ENCODE measurements at places on chromosomes 1 and 21.
A peak's percentile ranks its signal among the peaks of the same experiment; 100 is the strongest.

DNA sequence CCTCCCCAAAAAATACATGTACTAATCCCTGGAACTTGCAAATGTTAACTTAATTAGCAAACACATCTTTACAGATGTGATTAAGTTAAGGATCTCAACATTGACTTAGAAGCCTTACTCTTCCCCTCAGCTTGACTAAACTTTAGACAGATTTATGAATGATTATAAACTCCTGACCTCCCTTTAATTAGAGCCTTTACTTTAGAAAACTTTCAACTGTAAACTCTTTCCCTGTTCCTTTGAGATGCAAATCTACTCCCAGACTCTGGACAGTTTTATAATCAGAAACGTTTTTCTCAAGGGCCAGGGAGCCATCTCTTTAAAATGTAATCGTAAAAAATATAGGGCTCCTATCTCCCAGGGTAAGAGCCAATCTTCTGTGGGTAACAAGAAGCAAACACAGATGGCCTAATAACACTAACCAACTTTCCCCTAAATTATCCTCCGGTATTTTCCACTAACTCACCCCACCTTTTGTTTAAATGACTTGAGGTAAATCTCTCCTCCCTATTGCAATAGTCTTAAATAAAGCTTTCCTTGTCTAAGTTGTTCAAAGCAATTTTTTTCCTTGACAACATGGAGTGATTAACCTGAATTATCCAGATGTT, 284.1 kb downstream of the BRINP3 start:
- no peak for DNase-seq

DNA sequence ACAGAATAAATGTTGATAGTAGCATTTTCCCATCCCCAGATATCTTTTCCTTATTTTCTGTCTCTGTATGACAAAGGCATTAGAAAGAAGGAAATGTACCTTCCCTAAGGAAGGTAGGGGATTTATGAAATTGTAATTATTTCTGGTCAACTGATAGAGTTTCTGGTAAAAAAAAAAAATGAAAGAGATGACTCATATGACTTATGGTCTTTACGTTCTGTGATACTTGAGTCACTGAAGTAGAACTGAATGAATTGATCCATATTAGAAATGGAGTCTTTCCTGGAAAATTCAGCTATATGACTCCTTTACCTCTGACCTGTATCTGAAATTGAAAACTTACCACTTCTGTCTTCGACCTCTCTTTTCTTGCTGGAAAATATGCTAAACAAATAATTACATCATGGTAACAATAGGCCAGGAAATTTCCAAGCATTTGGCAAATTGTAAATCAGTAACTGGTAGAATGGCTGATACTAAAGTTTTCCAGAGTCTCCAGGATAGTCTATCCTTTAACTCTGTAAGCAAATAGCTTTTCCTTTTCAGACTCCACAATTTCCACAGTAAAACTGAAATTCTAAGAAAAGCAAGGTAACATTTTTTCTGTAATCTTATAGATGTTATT, 364.3 kb upstream of the PTBP2 start:
- no peak for DNase-seq

- no peak for DNase-seq
Measured at GRCh38 chr1:87333692-87334347, 5.1 kb downstream of the LMO4 start.

DNA sequence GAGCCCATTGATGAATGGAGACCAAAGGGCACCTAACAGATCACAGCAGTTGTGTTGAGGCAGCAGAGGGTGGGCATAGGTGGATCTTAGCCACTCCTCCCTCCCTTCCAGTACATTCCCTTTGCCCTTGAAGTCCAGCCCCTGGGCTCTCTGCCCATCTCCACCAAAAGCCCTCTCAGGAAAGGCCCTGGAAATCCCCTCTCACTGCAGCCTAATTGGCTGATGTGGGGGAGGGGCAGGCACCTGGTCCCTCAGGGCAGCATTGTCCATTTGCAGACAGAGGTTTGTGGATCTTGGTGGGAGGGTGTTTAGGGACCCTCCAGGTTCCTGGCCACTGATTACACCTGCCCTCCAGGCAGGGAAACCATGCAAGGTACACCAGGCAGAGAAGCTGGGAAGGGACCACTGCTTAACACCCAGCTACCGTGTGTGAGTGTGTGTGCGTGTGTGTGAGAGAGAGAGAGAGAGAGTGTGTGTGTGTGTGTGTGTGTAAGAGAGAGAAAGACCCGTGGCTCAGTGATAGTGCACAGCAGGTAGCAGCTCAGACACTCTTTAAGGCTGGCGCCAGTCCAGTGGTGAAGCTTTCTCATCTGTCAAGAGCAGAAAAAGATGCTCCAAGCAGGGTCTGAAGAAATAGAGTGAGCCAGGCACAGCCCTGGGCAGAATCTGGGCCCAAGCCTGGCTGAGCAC, 71.1 kb downstream of the MATN1 start:
- DNase-seq = no peak

- DNase-seq = no peak
Measured at GRCh38 chr1:66712839-66713238, 39.4 kb upstream of the DYNLT5 start.

DNA sequence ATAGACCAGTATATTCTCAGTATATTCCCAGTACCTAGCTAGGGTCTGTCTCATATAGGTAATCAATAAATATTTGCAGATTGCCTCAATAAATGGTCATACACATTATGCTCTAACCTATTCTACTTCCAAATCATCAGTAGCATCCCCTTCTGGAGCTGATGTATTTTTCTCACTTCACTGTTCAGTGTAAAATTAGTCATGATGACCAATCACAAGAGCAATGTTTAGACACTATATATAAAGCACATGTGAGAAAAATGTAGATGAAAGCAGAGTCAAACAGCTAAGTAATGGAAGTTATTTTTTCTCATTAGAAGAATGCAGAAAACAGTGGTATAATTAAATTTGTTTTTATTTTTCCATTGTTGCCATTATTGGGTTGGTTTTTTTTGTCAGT, 34.7 kb downstream of the EPRS1 start:
- no peak for DNase-seq

- no peak for DNase-seq
Measured at GRCh38 chr21:45959779-45960390, 21.7 kb upstream of the COL6A1 start.

DNA sequence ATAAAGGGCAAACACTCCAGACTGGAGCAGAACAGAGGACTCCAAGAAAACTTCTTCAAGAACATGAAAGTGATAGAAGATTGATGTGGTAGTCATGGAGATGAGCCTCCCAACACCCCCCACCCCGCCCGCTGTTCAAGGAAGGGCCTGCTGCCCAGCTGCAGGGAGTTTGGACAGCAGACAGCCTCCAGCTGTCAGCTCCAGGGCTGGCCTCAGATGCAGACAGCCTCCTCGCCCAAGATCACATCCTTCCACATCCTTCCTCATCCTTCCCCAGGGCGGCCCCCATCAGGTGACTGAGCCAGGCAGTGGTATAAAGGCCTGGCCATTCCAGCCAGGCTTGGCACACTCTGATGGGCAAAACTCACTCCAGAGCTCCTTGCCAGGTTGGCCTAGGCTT, 24.6 kb downstream of the HMGN2 start:
- DNase-seq = no peak

- no peak for DNase-seq
Measured at GRCh38 chr1:235391874-235392273, 24.6 kb downstream of the TBCE start.

- no peak for DNase-seq
Measured at GRCh38 chr1:183089025-183089639, 65.9 kb downstream of the LAMC1 start.

- no peak for DNase-seq
Measured at GRCh38 chr1:245209658-245210435, 55.1 kb downstream of the KIF26B start.

DNA sequence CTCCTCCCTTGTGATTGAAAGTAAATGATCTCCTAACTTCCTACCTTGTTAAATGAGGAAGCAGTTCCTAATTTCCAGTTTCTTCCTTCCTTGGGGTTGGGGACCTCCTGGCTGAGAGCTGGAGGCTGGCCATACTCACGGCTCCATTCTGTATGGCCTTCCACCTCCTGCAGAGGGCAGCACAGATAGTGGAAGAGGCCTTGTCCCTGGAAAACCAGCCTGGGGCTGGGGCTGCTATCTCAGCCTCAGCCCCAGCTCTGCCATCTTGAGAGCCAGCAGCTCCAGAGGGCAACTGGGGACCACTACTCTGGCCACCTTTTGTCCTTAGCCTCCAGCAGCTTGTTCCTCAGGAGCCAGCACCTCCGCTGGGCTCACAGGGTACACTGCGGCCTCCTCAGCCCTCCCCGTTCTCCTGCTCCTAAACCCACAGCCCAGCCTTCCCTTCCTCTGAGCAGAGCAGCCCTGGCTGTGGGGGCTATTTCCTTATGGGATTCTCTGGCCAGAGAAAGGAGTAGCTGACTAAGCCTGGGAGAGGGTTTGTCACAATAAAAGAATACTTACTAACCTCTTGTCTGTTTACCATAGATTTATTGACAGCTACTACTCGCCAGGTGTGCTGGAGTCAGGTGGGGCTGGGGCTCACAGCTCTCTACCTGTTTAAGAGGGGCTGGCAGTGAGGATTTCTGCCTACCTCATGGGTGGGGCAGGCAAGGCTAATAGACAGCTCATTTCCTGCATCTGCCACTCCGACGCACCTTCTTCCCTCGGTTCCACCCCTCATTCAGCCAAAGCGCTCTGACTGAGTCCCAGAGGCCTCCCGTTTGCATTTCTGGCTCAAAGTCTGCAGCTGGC, 6.3 kb downstream of the TMEM234 start:
- peak; percentile 69 for DNase-seq

GRCh38 chr1:65508051-65508450, 87.6 kb downstream of the LEPR start:
- no peak for DNase-seq

- DNase-seq = peak; percentile 91
Measured at GRCh38 chr1:16009030-16009460, 5.0 kb downstream of the SRARP start.

DNA sequence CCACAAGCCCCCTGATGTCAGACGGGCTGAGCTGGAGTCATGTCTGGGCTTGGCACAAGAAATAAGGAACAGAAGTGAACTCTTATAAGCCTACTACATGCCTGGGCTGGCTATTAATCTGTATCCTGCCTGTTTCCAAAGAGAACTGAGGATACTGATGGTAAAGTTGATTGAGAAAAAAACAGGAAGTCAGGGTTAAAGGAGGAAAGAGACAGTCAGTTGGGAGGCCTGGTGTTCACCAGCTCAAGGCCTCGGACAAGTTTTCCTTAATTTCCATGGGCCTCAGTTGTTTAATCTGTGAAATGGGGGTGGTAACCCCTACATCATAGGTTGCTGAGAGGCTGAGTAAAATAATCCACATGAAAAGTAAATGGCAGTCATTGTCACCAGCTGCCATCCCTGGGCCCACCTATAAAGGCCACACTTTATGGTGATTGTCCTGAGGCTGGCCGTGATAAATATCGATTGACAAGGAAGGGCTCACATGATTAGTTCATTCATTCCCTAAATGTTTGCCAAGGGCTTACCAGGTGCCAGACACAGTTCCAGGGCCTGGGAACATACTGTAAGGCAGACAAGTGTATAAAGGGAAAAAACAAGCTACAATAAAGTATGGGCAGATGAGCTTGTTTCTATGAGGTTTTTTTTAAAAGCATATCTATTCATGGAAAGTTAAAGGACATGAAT, 2.8 kb downstream of the ALDH4A1 start:
- no peak for DNase-seq

- DNase-seq = no peak
Measured at GRCh38 chr1:194104247-194104844, 917.9 kb upstream of the B3GALT2 start.

- DNase-seq = no peak
Measured at GRCh38 chr1:194044892-194045291, 858.5 kb upstream of the B3GALT2 start.

DNA sequence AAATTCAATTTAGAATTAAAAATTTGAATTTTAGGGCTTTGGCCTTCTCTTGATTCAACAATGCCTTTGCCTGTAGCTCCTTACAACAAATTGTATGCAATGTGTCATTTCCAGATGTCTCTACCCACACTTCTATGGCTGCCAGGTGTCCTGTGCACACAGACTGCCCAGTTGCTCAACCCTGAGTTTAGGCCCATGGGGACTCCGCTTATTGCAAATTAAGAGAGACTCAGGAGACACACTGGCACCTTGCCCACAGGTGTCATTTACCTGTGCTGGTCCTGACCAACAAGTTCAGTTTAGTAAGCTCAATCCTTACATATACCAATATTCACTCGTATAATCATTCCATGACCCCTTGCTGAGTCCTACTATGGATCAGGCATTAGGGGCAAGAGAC, 236.1 kb downstream of the OMA1 start:
- DNase-seq = no peak

DNA sequence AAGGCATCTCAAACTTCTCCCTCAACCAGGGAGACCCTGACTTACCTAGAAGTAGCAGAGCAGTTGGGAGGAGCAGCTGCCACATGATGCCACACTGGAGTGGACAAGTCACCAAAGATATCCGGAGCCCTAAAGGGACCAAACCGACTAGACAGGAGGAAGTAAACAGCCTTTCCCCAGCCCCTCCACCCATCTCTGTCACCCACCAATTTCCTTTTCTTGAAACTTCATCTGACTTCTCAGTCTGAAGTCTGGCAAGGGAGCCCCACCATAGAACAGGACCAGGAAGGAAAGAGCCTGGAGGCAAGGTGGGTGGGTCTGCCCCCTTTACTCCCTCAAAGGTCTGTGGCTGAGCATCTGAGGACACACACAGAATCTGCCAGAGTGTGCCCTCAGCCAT, at the start of gene FCGR3A:
Gene FCGR3A, minus strand, starts transcription at position 167 of the 400 bp plus-strand sequence. Its CDS starts 82 bp downstream, at position 85.
- no peak for DNase-seq

- no peak for DNase-seq
Measured at GRCh38 chr21:27202301-27202700, 235.4 kb upstream of the ADAMTS5 start.

GRCh38 chr1:94329986-94330385, 88.2 kb upstream of the ABCD3 start:
- no peak for DNase-seq

- no peak for DNase-seq
Measured at GRCh38 chr21:39367783-39368182, 18.9 kb upstream of the HMGN1 start.

GRCh38 chr1:53637511-53638359, 101.2 kb downstream of the GLIS1 start:
- no peak for DNase-seq

- no peak for DNase-seq
Measured at GRCh38 chr1:119467219-119467618, 39.8 kb upstream of the HSD3B1 start.
